ENCODE measurements at places on chromosomes 12 and 14.

GRCh38 chr14:76863724-76864407 lies 37.7 kb downstream of the LRRC74A start:
- DNase-seq: no peak

GRCh38 chr12:105967038-105967776 lies 171.5 kb downstream of the NUAK1 start:
- no peak for DNase-seq

DNA sequence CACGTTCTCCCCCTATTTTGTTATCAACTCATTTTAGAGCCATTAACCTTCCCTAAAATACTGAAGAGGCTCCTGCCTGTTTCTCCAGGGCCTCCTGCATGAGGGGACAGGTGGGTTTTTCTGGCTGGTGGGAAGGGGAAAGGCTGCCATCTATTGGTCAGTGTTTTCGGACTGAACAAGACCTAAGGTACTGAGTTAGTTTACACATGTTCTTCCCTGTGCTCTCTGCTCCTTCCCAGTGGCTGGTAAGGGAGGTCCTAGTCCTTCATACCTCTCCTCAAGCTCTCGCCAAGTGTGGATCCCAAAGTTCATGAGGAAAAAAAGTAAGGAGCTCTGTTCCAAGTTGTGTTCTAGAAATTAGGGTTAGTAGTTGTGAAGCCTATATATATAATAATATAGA lies 357.5 kb downstream of the FSCB start:
- DNase-seq: peak; percentile 6

DNA sequence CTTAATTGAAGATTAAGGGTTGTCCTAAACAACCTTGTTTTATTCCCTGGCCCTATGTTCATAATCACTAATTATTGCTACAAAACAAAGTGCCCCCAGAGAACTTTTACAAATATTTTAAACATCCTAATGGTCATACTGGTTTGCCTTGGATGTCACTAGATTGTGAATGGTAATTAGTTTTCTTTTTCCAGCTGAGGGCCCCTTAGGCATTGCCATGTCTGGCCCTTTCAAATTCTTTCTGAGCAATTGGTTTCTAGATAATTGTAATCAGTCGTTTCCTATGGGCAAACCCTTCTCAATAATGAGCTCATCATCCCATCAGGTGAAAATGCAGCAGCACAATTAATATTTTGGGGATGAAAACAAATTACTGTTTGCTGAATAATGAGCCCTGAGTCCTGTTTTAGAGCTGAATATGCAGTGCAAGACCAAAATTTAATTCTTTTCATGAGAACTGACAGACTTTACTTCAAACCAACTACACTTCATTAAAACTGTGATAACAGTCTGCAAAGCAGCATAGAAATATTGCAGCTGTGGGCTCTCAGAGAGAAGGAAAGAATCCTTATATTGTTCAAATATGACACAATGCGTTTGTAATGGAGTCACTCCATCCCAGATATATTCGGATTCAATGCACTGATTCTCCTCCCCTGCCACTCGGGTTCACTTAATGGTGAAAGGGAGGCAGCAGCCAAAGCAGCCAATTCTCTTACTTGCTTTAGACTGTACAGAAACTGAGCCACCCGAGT lies 67.7 kb upstream of the ARHGAP5 start:
- DNase-seq: no peak

DNA sequence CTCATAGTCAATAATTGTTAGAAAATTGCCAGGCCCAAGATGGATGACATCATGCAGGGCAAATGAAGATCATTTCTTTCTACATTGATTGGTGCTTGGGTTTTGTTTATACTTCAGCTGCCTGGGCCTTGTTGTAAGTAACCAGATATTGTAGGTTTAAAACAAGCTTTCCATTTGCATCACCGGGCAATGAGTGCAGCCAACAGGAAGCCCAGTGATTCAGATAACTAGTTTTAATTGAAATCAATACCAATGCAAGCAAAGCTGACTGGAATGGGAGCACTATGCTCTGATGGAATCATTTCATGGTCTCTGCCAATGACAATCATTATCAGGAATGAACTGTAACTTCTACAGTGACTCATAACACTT lies 279.3 kb downstream of the DUSP6 start:
- DNase-seq: no peak

DNA sequence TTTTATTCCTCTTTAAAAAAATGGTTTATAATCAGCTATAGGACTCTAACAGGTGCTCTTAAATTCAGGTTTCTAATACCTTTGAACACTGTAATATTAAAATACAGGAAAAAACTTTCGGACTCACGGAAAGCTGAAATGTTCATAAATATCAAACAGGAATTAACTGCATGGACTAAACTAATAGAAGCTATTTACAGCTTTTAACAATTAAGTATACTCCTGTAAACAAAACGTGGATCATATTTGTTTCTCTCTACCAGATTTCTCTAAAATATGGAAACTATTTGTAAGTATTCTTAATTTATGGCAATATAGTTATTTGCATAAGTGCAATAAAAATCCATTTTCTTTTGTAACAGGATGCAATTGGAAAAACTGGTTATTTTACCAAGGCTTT lies 108.9 kb upstream of the RESF1 start:
- DNase-seq: no peak

GRCh38 chr12:132218915-132219314 lies 74.7 kb downstream of the NOC4L start:
- DNase-seq: peak; percentile 44

- peak; percentile 14 for DNase-seq
These were observed 1.5 kb downstream of the BCL2L14 start for GRCh38 chr12:12072064-12072760.

GRCh38 chr12:114623737-114624136 lies 60.2 kb downstream of the TBX3 start:
- no peak for DNase-seq

GRCh38 chr12:76449583-76449982 lies 101.4 kb upstream of the BBS10 start:
- DNase-seq: no peak

DNA sequence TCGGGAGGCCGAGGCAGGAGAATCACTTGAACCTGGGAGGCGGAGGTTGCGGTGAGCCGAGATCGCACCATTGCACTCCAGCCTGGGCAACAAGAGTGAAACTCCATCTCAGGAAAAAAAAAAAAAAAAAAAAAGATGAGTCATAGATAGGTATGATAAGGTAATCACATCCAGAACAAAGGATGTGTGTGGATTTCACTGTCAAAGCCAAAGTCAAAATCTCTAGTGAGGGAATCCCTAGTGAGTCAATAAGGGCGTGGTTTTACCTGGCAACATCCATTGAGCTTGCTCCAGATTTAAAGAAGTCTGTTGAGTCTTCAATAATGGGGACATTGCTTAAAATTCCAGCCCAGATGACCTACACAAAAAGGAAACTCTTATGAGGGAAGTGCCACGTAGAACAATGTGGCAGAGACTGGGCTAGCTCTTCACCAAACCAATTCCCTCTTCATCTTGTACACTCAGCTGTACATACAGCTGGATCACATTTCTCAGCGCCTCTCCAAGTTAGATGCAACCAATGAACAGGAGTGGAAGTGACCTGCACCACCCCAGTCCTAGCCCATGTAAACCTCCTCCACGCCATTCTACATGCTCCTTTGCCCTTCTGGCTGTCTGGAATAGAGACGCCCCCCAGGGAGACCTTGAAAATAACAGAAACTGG lies 23.4 kb downstream of the ALDH1L2 start:
- DNase-seq: no peak

DNA sequence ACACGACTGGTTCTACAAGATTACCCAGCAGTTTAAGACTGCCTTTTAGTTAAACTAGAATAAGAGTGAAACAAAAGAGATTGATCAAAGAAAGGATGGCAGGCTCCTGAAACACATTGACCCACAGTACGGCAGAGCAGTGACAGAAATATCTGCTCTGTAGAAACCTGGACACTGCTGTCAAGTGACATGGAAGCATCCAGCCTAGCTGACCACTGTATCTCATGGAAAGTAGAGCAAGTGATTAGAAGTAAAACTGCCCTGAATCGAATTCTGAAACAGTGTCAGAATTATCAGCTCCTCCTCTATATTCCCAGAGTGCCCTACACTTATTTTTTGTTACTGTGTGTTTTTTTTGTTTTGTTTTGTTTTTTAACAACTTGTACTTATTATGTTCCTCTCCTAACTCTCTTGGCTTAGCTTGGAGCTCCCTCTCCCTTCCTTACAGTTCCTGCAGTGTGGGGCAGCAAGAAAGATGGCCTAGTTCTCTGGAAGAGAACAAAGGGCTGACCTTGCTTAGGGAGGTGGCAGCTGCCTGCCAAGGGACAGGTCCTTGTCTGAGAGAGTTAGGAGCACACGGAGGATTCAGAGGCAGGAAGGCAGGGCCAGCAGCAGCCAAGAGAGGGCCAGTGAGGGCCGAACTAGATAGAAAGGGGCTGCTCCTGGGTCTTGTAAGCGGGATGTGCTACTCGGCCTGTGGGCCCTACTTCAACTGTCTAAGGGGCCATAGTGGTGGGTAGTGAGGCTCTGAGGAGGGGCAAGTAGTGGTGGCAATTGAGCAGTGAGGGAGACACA lies 97.2 kb downstream of the PTPRR start:
- no peak for DNase-seq

- no peak for DNase-seq
These were observed 45.2 kb upstream of the TUNAR start for GRCh38 chr14:95831468-95831867.

- no peak for DNase-seq
These were observed 84.5 kb downstream of the PITPNM2 start for GRCh38 chr12:123066384-123066710.

DNA sequence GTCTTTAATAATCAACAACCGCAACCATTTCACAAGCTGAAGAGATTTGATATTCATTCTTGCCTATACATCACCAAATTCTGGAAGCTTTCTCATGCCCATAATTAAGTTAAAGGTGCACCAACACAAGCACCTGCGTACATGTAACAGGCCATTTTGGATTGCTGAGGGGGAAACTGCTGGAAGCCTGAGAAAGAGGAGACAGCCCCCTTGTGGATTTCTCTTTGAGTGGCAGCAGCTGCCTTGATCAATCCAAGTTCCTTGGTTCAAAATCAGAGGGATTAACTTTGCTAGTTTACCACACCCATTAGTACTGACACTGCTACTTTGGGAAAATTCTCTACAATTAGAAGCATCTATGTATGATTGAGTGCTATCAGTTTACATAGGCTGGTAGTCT lies 321.1 kb downstream of the NOVA1 start:
- no peak for DNase-seq

- DNase-seq: no peak
These were observed 9.1 kb upstream of the ATG101 start for GRCh38 chr12:52060498-52061177.

- no peak for DNase-seq
These were observed 88.7 kb upstream of the DHRS4 start for GRCh38 chr14:23864861-23865260.

DNA sequence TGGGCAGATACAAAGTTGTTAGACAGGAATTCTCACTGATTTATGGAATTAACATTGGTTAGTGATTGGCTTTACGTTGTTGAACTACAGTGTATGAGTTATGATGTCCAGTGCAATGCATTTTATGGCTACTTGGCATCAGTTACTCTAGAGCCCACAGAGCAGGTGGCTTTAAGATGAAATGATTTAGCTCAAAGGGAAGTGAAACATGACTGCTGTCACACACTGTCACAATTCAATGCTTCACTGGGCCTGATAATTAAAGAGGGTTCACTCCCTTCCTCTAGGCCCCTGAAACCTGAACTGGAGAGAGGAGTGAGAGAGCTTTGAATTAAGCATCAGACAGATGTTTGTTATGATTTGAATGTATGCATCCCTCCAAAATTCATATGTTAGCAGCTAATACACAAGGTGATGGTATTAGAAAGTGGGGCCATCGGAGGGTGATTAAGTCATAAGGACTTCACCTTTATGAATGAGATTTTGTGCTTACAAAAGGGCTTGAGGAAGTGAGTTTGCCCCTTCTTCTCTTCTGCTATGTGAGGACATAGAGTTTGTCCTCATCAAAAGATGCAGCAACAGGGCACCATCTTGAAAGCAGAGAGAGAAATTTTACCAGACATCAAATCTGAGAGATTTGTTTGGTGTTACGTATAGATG lies 175.8 kb upstream of the GRIN2B start:
- DNase-seq: peak; percentile 81

- no peak for DNase-seq
These were observed 422.1 kb downstream of the RPS29 start for GRCh38 chr14:49164074-49164473.

DNA sequence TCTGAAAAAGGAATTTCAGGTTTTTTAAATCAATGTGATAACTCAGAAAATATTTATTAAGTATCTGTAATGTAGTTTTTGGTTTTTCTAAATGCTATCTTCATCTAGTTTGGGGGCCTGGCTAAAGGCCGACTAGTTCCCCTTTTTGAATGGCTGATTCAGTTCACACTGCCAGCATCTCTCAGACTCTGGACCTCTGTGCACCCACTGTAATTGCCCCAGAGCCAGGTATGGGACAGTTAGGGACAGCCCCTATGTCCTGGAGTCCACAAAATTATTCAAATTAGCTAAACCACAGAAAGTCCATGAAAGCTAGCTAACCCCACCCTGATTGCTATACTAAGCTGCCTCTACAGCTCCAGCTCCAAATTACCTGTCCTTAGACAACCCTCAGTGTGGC lies 49.1 kb upstream of the RGS6 start:
- DNase-seq: no peak

GRCh38 chr14:105419195-105420091 lies at the start of gene MTA1:
TSS of gene MTA1 (plus strand) at chr14:105419827. CDS start at chr14:105420036, 209 bp downstream.
- peak; percentile 77 for DNase-seq

DNA sequence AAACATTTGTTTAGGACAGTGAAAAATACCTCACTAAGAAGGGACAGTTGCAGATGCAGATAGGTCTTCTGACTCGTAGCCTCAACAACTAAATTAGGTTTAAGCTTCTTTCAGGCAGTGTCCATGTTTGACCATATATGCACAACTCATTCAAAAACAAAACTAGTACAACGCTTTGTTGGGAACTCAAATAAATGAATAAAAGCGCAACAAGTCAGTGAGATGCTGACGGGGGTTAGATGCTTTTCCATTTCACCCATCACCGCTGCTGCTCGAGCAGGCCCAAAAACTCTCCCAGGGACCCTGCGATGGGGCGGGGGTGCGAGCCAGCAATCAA lies 633 bp downstream of the RPAP3 start:
- DNase-seq: no peak

GRCh38 chr12:125128439-125129178 lies 63.4 kb downstream of the AACS start:
- no peak for DNase-seq

- DNase-seq: peak; percentile 87
These were observed 14.6 kb upstream of the PNMA1 start for GRCh38 chr14:73728717-73729330.

DNA sequence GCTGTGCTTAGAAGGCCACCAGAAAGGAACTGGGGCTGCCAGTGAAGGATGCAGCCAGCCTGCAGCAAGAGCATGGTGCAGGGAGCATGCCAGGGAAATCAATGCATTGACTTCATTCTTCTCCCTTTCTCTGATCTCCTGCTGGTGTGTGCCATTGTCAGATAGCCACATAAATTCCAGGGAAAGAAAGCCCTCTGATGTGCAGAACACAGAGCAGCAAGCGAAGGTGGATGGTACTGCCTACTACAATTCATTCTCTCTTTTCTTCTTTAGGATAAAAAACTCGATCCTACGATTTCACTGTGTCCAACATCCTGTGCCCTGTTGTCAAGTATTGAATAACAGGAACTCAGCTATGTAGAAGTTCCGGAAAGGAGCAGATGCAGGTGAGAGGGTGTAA lies 446.7 kb upstream of the TMEM132C start:
- no peak for DNase-seq
